ENCODE measurements at places on chromosomes 4 and X.
A peak's percentile ranks its signal among the peaks of the same experiment; 100 is the strongest.

GRCh38 chrX:44265559-44265958, 77.9 kb downstream of the EFHC2 start:
- no peak for DNase-seq

DNA sequence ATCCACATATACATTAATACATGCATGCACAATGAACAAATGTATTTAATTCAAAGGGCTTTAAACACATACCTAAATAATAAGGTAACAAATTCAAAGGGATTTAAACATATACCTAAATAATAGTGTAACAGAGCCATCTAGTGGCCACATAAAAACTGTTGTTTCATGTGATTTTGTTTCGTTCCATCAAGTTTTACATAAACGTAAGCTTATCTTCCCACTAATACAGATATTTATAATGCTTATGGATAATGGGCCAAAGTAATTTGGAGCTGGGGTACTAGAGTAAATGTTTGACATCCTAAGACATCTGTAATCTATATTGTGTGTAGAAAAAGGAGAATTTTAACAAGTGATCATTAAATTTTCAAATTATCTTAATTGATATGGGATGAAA, 82.3 kb downstream of the PRSS12 start:
- DNase-seq, result peak; percentile 30

- DNase-seq, result no peak
These were observed 24.5 kb downstream of the ZNF41 start for GRCh38 chrX:47458528-47458927.

- DNase-seq, result no peak
These were observed 57.7 kb downstream of the MRPL1 start for GRCh38 chr4:77920371-77920770.

DNA sequence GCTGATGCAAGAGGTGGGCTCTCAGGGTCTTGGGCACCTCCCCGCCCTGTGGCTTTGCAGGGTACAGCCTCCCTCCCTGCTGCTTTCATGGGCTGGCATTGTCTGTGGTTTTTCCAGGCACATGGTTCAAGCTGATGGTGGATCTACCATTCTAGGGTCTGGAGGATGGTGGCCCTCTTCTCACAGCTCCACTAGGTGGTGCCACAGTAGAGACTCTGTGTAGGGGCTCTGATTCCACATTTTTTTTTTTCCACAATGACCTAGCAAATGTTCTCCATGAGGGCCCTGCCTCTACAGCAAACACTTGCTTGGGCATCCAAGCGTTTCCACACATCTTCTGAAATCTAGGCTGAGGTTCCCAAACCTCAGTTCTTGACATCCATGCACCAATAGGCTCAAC, 657.9 kb upstream of the CT83 start:
- DNase-seq, result no peak

GRCh38 chrX:18348047-18348446, 6.4 kb downstream of the SCML2 start:
- no peak for DNase-seq

DNA sequence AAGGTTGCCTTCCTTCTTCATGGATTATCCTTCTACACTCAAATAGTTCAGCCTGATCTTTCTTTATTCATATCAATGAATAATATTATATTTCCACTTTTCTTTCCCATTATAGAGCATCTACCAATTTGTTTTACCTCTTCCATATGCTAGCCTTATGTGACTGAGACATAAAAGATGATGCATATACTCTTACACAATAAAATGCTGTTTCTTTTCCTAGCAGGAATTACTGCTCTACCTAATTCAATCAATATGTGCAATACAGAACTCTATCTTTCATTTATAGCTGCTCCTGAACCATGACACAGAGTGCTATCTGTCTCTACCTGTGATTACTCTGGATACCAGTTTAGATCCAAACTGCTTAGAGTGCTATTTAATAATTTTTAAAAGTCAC, 2334.0 kb downstream of the PCDH7 start:
- no peak for DNase-seq
